HT-29 (cell line): ENCODE measurements at places on chromosomes 3 and 15. TPM values are rescaled to one million over a fixed set of nuclear protein-coding genes. Genes with fewer than 3 reads are reported as not detected.

- DNase-seq = no peak
Measured at GRCh38 chr3:159664006-159664405, 324.6 kb upstream of the IL12A start.

DNA sequence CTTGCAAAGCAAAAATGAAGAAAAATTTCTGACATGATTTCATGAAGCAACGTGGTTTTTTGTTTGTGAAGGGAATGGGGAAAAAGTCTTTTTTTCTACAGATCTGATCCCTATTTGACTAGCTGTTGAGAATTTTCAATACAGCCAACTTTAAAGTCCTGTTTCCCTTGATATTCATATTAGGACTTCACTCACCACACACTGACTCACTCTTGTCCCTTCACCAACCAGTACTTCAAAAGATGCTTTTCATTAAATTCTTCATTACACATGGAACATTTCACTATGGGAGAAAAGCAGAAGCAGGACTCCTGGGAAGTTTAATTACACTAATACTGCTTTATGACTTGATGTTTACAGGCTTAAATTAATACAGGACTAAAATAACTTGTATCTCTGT, 16.6 kb downstream of the TRANK1 start:
- no peak for DNase-seq

- no peak for DNase-seq
Measured at GRCh38 chr15:85870216-85871014, 75.7 kb upstream of the KLHL25 start.

GRCh38 chr3:46699676-46700523, 1.3 kb upstream of the TMIE start:
- no peak for DNase-seq

- DNase-seq = no peak
Measured at GRCh38 chr3:183220828-183221227, 32.2 kb upstream of the B3GNT5 start.

DNA sequence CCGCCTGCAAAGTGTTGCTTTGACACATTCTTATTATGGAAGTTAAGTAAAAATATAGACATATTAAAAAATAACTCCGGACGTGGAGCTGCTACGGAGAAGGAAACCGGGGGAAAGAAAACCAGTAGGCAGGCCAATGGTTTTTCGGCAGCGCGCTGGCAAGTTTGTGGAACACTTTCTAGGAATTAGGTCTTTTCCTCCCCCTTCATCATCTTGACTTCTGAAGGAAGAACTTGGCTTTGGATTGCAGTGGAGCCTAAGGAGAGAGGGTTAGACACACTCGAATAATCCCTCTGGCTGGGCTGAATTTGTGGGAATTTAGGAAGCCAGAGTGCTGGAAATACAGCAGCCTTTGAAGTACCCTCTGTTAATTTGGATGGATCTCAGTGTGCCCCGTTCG, 317 bp downstream of the ROBO2 start:
- no peak for DNase-seq

DNA sequence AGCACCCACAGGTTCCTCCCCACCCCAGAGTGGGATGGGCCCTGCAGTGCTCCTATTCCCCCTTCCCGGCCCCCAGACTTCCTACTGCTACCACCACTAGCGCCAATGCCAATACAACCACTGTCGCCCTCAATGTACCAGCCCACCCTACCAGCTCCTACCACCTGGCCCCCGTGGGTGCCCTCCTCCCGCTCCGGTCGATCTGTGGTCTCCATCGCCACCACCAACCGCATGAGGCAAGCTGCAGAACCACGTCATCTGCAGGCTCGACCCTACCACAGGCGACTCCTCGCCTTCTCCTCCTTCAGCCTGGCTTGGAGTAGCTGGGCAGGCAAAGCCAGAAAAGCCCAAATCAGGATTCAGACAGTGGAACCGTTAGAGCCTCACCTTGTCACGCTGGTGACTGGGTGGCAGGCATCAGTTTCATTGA, 179.3 kb downstream of the POTEB3 start:
- no peak for DNase-seq

- DNase-seq = no peak
Measured at GRCh38 chr3:31934018-31934417, 47.0 kb downstream of the OSBPL10 start.

DNA sequence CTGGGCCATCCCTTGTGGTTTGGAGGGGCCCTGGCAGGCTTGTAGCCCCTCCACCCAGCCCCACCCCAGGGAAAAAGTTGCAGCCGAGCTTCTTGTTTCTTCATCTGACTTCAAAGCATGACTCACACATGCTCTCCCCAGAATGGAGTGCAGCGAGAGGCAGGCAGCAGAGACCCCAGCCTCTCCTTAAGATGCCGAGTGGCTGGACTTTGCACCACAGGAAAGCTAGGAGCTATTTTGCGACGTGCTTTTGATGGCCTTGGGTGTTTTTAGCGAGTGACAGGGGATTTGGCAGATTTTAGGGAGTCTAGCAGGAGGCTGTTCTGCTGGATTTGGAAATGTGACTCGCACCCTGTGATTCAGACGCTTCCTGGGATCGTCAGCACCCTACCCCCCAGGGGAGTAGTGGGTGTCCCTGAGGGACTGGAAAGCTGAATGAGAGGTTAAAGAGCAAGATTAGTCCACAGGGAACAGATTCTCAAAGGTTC, 14.2 kb downstream of the BAHD1 start:
- no peak for DNase-seq

- no peak for DNase-seq
Measured at GRCh38 chr15:51024735-51025453, 69.8 kb downstream of the TNFAIP8L3 start.

DNA sequence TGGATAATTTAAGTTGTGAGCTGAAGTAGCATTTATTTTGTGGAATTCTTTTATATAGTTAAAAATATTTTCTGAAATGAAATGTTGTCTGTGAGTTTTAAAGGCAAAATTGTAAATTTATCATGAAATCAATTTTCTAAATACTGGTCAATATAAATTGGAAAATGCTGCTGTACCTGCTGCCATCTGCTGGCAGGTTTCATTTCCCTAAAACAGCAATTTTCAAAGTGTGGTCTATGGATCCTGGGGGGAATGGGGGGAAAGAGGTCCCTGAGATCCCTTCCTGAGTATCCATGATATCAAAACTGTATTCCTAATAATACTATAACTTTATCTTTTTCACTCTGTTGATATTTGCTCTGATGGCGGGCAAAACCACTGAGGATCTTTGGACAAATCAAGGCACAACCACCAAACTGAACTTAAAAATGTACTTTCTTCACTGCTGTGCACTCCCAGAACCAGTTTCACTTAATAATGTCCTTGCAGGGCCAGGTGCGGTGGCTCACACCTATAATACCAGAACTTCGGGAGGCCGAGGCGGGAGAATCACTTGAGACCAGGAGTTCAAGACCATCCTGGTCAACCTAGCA, 17.2 kb upstream of the CCR4 start:
- DNase-seq = peak; percentile 45

DNA sequence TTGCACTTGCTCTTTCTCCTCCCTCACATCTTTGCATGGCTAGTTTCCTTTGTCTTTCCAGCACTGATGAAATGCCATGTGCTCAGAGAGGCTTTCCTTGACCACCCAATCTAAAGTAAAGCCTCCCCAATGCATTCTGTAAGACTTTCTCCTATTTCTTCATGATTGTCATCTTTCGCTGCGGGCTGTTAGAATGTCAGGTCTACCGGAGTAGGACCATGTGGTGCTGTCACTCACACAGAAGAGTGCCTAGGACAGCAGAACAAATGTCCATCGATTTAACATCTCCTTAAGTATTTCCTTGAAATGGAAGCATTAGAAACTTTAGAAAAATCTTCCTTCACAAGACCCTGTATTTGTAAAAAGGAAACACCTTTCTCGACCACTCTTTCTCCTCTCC, 99.9 kb upstream of the TMC3 start:
- DNase-seq = no peak

DNA sequence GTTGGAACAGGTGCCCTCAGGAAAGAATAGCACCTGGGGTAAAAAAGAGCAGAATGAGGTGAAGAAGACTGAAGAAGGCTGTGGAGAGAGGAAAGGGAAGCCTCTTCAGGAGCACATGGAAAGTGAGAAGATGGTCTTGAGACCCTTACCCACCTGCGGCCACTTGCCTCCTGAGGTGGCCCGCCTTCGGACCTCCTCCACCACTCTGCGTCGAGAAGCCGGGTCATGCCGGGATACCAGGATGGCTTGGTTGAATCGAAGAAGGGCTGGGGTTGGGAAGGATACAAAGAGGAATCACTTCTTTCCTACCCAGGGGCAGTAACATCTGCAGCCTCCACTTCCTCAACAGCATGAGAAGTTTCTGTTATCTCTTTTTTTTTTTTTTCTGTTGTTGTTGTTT, 3.0 kb downstream of the LPCAT4 start:
- DNase-seq = no peak

GRCh38 chr15:76253691-76254473, 57.4 kb downstream of the ETFA start:
- DNase-seq = no peak

DNA sequence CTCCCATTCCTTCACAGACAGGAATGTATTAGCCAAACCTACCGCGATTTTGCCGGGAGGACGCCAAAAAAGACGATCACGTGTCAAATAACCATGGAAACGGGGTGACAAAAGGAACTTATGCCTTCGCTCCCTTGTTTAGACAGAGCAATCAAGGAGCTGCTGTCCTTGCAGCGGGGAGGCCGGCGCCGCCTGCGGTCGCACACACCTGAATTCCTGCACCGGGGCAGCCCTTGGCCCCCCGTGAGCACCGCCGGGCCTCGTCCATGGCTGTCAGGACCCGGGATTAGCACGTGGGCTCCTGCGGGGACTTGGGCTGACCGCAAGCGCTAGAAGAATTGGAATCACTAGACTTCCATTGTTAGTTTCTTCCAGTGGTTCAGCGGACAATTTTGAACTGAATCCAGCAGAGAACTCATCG, 193.1 kb downstream of the SHQ1 start:
- DNase-seq = no peak

- DNase-seq = no peak
Measured at GRCh38 chr3:146550070-146550615, 5.7 kb upstream of the PLSCR1 start.

DNA sequence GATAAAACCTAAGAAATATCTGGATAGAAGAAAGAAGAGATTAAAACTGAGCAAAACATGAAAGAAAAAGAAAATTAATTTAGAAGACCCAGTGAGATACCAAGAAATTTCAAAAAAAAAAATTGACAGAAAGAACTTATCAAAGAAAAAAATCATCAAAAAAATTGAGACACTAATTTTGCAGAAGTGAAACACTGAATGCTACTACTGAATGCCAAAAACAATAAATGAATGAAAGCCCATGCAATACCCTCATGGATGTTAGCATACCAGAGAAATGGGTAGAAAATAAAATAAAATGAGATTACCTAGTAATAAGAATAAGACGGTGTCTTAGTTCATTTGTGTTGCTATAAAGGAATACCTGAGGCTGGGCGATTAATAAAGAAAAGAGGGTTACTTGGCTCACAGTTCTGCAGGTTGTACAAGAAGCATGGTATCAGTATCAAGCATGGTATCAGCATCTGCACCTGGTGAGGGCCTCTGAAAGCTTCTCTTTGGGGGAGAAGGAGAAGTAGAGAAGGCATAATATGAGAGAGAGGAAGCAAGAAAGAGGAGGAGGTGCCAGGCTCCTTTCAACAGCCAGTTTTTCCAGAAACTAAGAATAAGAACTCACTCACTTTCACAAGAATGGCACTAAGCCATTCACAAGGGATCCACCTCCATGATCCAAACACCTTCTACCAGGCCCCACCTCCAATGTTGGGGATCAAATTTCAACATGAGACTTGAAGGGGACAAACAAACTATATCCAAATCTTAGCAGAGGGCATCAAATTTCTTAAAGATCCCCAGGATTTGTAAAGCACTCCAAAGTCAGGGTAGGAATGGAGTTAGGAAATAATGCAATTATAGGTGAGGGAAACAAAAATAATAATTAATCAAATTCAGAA, 73.2 kb downstream of the BTLA start:
- DNase-seq = no peak

- DNase-seq = no peak
Measured at GRCh38 chr15:70147778-70148177, 50.1 kb upstream of the TLE3 start.

- DNase-seq = no peak
Measured at GRCh38 chr3:21835264-21835663, 84.3 kb upstream of the ZNF385D start.

DNA sequence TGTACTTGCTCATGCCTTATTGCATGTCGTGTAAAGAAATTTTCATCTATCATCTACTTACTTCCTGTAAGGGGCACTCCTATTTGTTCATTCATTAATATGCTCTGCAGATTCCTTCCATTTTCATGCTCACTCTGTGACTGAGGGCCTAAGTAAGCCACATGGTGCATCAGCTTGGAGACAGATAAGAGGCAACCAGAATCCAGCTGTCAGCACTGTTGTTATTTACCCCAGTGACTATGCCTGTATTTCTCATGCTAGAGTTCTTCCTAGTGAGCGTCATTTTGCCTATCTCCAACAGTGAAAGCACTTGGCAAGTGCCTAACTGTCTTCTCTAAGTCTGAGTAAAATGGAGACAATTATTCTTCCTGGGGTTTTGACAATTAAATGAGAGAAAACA, 124.8 kb upstream of the ABI3BP start:
- no peak for DNase-seq

DNA sequence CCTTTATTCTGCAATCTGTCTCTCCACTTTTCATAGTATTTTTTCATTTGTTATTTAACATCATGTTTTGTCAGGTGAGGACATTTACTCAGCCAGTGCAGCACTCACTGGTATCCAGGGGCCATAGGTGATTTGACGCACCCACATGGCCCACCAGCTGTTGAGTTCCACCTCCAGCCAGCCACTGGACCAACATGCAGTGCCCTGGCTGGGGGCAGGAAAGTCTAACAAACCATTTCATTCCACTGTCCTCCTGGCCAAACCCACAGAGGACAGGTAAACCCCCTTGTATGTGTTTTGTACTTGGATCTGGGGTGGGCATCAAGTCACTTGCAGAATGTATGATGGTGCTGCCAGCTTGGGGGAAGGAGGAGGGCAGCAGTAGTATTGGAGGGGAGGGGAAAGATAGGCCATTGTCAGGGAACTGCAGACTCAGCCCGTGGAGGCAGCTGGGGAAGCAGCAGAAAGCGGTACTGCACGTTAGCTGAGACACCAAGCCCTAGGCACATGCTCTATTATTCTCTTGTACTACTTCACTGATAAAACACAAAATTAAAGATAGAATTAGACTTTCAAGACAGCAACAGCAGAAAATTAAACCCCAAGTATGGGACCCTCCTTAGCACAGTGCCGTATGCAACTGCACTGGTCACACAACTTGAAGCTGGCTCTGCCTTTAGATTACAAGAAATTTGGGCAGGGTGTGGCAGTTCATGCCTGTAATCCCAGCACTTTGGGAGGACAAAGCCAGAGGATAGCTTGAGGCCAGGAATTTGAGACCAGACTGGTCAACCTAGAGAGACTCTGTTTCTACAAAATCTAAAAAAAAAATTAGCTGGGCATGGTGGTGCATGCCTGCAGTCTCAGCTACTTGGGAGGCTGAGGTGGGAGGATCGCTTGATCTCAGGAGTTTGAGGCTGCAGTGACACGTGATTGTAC, 15.4 kb upstream of the RPL24 start:
- no peak for DNase-seq

The SCAMP5 gene
- total RNA-seq = 0.86 and 3.0 TPM in 2 replicates

The MINDY4B gene
- not detected in 2 replicates for total RNA-seq

The ALDH1A2 gene
- 0.25 TPM in 1 of 2 replicates, not detected in the other for total RNA-seq

The AVEN gene
- total RNA-seq = 11.9 and 15.0 TPM in 2 replicates

The TMEM207 gene
- not detected in 2 replicates for total RNA-seq

The SLC25A38 gene
- 18.1 and 24.1 TPM in 2 replicates for total RNA-seq

The CTXN2 gene
- not detected in 2 replicates for total RNA-seq

The SENP8 gene
- total RNA-seq = 0.66 and 3.2 TPM in 2 replicates

The PP2D1 gene
- not detected in 2 replicates for total RNA-seq

The GHRL gene
- total RNA-seq = not detected in 2 replicates
